ENCODE measurements at places on chromosomes 11 and 22.

DNA sequence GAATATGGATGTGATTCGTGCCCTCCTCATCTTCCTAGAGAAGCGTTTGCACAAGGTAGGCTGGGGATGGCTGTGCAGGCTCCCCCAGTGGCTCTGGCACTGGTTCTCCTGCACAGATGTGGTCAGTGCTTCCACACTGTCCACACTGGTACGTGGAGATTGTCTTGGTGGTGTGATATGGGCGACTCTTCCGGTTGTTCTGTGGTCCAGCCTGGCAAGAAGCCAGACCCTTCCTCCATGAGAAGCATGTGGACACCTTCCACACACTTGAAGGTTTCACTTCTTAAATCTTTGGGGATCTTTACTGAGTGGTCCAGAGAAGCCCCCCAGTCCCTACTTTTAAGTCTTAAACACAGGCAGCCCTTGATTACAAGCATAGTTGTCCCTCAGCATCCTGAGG lies 3.8 kb downstream of the RIC8A start:
- DNase-seq = no peak

DNA sequence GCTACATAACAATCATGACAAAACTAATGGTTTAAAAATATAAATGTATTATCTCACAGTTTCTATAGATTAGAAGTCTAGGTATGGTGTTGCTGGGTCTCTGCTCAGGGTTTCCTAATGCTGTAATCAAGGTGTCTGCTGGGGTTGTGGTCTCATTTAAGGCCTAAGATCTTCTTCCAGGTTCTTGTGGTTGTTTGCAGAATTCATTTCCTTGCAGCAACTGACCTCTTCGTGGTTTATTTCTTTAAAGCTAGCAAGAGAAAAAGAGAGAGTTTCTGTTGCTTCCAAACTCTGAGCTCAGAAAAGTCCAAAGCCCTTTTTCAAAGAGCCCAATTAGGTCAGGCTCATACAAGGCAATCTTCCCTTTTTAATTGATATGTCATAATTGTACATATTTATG lies 452.7 kb upstream of the CCDC179 start:
- DNase-seq = no peak

DNA sequence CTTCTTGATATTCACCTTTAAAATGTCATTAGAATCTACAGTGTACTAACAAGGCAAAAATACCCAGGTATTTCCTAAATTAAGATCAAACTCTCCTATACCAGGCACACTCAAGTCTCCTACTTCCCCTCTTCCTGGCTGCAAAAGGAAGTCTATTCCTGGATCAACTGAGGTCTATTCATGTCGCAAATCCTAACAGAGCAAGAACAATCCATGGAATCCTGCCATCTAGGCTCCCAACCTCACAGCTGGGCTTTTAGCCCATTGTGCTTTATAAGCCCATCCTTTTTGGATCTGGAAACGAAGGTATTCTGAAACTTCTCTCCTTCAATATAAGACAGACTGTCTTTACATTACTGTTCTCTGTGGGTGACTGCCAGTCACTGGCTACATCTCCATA lies 161.8 kb downstream of the SOX6 start:
- no peak for DNase-seq

DNA sequence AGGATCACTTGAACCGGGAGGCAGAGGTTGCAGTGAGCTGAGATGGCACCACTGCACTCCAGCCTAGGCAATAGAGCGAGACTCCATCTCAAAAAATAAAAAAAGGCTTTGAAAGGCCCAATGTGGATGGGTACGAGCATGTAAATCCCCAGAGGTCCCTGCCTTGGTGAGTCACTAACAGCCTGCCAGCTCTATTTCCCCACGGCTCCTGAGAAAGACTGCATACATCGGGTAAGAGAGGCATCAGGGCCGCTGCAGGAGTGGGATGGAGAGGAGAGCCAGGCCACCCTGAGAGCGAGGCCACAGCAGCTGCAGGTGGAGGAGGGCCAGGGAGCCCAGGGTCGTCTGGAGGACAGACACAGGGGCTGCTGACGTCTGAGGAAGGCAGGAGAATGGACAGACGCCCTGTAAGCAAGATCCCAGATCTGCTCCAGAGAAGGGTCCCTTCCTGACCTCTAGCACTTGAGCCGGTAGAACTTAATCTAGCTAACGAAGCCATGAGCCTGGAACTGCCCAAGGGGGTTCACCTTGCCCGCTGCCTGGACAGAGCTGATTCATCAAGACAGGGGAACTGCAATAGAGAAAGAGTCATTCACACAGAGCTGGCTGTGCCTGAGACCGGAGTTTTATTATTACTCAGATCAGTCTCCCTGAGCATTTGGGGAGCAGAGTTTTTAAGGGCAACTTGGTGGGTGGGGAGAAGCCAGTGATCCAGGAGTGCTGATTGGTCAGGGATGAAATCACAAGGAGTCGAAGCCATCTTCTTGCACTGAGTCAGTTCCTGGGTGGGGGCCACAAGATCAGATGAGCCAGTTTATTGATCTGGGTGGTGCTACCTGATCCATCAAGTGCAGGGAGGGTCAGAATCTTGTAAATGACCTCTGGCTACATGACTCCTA lies 5.1 kb upstream of the KRTAP5-9 start:
- DNase-seq = no peak

DNA sequence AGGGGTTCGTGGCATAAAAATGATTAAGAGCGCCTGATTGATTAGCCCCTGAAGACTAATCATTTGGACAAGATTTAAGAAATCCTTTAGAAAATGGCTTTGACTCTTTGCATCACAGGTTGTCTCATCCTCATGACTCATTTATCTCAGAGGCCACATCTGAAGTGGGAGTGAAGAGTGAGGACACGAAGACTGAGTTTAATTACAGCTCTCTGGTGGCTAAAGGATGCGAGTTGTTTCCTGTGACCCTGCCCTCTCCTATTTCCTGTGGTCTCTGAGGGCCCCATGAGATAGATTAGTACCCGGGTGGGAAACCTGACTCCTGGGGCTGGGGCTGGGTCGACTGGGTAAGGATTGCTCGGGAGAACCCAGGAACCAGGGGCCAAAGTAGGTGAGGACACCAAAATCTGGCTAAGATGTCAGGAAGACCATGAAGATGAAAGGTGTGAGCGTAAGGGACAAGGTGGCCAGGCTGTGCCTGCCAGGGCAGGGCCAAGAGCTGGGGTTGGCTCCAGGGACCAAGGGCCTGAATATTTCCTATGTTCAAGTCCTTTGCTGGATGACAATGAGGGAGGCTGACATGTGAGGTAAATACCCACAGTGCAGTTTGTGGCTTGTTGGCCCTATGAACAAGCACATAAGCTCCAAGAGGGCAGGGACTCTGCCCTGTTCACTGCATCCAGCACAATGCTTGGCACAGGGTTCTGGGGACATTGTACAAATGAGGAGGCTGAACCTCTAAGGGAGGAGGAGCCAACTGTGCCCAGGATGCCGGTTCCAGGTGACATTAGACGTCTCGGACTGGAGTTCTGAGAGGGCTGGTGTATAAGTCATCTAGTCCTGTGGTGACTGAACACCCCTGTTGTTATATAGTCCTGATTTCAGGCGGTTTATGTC lies 3.6 kb downstream of the OTOG start:
- no peak for DNase-seq

DNA sequence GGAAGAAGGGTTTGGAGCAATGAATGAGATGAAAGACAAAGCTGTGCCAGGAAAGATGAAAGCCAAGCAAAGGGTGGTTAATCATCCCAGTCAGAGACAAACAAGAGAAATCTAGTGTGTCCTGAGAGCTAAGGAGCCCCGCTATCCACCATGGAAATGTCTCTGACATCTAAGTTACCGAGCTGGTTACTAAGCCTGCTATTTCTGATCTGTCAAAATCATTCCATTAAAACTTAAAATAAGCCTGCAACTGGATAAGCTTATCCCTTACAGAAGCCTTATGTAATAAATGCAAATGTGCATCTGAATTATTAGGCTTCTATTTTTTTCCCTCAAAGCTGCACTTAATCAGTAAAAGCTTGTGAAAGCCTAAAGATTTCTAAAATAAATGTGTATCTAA lies 22.1 kb upstream of the SESN3 start:
- no peak for DNase-seq

DNA sequence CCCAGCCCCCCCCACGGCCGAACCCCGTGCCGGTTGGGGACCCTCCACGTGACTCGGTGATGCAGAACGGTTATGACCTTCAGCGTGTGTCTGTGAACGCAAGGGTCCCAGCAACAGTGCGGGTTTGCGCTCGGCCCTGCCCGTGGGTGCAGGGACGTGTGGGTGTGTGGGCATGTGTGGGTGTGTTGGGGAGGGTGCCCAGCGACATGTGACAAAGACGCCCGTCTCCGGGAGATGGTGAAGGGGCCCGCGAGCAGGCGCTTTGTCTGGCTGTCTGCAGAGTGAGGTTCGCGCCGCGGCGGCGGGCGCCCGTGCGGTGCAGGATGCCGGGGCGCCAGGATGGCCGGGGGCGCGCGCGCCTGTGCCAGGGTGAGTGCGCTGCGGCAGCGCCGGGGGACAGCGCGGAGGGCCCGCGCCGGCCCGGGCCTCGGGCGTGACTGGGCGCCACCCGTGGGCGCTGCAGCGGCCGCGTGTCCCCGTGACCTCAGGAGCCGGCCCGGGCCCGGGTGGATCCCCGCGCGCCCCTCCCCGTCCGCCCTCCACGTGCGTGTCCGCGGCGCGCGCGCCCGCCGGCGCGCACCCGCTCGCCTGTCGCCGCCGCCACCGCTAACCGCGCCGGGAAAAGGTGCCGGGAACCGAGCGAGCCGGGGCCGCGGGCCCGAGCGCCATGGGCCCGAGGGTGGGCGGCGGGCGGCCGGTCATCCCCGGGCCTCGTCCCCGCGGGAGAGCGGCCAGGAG lies at the start of gene LRFN4:
Gene LRFN4, plus strand, starts transcription at position 569 of the 738 bp plus-strand sequence. CDS start 681 bp downstream, outside the sequence.
- no peak for DNase-seq

GRCh38 chr22:35592418-35592967 lies 24.6 kb downstream of the MB start:
- no peak for DNase-seq

DNA sequence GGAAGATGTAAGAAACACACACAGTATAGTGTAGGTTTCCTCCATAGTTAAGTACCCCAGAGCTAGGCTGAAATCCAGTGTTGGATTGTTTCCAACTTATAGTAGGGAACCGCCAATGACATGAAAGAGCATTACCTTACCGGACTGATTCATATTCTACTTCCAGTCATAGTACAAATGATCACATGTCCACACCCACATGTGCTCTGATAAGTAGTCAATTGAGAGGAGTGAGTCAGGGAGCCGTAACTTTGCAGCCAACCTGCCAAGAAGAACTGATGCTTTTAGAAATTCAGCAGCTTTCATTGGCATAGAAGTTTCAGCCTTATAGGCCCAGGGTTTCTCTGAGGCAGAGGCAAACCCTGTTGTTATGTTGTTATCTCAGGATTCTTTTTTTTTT lies 240.6 kb downstream of the ETS1 start:
- DNase-seq = no peak

DNA sequence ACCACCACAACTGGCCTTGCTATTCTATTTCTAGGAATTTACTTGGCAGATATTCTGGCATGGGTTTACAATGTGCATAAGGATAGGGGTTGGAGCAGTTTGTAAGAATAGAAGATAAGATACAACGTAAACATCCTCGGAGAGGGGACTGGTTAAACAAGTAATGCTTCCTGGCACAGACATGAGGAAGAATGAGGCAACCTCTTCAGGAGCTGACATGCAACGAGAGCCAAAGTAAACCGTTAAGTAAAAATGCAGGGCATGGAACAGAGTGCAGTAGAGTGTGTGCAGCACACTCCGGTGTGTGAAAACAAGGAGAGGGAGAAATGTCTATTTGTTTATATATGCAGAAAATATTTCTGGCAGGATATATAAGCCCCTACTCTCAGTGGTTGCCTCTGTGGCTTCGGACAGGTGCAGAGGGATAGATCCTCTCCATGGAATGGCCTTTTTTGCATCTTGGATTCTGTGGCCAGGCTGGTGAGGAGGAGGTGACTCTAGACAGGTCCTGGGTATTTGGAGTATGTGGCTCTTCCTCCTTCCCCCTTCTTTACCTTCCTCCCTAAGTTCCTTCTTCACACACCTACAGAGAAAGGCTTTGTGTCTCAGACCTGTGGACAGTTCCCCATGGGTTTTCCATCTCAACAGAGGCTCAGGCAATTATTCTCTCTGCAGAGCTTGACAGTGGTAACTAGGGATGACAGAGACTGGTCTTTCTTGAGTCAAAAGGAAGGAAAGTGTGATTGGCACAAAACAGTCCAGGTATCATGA lies 2.5 kb downstream of the RAB36 start:
- DNase-seq = no peak

- DNase-seq = no peak
Observed at GRCh38 chr22:38733329-38733723, 22.5 kb downstream of the SUN2 start.

GRCh38 chr11:7592711-7593110 lies 78.9 kb downstream of the PPFIBP2 start:
- DNase-seq = no peak

GRCh38 chr11:44608991-44609782 lies 43.7 kb downstream of the CD82 start:
- DNase-seq = no peak

DNA sequence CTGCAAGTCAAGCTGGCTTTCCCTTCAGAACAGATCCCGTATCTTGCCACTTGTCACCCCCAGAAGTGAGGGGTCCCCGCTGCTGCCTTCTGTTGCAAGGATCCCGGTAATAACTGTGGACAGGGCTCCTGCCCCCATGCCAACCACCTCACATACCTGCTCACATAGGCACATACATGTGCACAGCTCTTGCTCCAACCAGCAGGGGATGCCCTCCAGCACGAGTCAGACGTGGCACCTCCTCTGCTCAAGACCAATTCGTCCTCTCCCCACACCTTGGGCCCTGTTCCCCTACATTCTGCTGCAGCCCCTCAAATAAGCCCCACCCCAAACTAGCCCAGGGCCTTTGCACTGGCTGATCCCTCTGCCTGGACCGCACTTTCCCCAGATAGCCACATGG lies 163.3 kb downstream of the CRYBB2 start:
- DNase-seq = no peak

GRCh38 chr22:33737662-33738061 lies 182.6 kb downstream of the LARGE1 start:
- no peak for DNase-seq

- no peak for DNase-seq
Observed at GRCh38 chr11:108859510-108859909, 194.6 kb downstream of the DDX10 start.

DNA sequence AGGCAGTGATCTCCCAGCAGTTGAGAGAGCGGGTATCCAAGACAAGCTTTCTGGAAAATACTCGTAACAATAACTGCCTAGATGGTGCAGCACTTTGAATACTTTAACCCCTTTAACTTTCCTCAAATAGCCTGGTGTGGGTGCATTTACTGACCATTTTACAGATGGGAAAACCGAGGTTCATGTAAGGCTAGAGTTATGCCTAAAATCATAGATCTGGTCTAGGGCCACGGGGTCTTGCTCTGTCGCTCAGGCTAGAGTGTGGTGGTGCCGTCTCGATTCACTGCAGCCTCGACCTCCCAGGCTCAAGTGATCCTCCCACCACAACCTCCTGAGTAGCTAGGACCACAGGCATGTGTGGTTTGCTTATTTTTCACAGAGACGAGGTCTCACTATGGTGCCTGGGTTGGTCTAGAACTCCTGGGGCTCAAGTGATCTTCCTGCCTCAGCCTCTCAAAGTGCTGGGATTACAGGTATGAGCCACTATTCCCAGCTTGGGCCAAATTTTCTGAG lies 269.2 kb upstream of the SYN3 start:
- DNase-seq = no peak
